Activated CD4-positive, alpha-beta memory T cell treated with anti-CD3 and anti-CD28 coated beads for 36 hours (primary cell): ENCODE measurements at places on chromosomes 11 and 22.

- DNase-seq: peak; percentile 84
Measured at GRCh38 chr22:42269432-42270175, 849 bp downstream of the TCF20 start.

DNA sequence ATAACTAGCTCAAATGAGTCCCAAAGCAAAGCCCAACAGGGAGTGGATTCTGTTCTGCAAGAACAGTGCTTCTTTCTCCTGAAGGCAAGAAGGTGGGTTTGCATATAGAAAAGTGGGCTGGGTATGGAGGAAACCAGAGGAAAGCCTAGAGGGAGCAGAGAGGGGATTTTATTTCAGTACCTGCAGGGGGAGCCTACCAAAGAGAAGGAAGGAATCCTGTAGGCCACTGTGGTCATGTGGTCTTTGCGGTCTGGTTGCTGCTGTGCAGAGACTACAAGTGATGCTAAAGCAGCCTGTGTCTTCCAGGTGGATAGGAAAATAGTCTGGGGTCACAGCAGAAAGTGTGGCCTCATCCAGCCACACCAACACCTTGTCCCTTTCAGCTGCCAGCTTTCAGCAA, 33.2 kb upstream of the ZBTB16 start:
- DNase-seq: peak; percentile 31

DNA sequence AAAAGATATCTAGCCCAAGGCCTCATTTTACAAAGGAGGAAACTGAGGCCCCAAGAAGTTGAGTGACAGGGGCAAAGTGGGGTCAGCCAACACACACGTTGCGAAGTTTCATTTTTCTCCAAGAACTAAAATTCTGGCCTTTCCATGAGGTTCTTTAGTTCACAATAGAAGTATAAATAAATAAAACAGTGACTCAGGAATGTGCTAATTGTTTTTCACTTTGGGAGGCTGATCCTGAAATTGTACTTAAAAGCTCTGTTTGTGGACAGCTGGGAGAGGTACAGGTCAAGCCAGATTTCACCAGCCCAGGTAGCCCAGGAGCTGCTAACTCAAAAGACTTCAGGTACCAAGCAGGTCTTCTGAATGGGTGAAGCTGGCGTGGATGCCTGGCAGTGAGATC, 105.2 kb downstream of the TRAF6 start:
- DNase-seq: no peak

- DNase-seq: no peak
Measured at GRCh38 chr22:20499769-20500168, 4.2 kb upstream of the KLHL22 start.

DNA sequence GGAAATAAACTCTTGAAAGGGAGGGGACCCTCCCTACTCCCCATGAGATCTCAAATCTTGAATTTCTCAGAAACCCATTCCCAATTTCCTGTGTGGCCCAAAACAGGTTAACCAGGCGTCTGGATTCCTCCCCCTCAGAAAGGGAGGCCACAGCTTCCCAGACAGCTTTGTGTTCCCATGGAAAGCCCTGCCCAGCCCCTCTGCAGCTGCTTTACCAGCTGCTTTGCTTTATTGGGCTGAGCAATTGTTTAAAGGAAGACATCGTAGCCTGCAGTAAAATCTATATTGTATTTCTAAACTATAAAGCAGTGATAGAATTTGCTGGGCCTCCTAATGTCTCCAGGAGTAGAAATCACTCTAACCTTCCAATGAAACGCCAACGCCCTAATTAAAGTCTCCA, 97.4 kb downstream of the CHST1 start:
- no peak for DNase-seq

- no peak for DNase-seq
Measured at GRCh38 chr11:111347002-111347722, 31.9 kb downstream of the POU2AF1 start.

- DNase-seq: no peak
Measured at GRCh38 chr22:31776231-31776630, 22.4 kb downstream of the DEPDC5 start.
